ENCODE measurements at places on chromosomes 7 and 10.

GRCh38 chr7:74138334-74138867, 35.8 kb upstream of the EIF4H start:
- no peak for DNase-seq

DNA sequence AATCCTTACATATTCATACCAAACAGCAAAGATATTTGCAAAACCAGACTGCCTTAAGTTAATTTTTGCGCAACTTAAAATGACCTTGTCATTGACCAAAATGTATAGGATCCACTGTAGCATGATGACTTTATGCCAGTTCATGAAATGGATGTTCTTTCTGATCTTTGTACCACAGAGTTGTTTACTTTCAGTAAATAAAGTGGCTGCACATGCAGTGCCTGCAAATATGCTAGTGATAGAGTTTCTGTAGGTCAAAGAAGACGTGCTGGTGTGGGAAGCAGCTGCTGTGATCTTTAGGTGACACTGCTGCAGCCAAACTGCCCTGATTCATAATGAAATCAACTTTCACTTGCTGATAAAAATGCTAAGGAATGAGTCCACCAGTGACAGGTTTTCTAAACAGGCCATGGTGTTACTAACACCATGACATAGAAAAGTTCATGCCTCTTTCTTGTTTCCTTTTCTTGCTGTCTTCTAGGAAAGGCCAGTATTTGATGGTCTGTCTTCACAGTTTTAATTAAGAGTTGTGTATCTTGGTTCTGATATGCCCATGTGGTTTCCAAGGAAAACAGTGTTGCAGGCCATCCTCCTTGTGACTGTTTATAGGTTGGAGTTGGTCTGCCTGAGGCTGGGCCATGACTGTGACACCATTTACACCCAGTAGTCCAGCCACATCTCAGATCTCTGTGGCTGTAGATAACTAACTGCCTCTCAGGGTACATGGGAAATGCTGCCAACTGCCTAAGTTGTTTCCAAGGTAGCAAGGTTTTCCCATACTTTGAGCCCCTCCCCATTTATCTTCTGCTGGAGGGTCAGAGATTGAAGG, 62.5 kb downstream of the INSYN2A start:
- peak; percentile 15 for DNase-seq

- no peak for DNase-seq
These were observed 554 bp downstream of the CSGALNACT2 start for GRCh38 chr10:43138757-43139241.

DNA sequence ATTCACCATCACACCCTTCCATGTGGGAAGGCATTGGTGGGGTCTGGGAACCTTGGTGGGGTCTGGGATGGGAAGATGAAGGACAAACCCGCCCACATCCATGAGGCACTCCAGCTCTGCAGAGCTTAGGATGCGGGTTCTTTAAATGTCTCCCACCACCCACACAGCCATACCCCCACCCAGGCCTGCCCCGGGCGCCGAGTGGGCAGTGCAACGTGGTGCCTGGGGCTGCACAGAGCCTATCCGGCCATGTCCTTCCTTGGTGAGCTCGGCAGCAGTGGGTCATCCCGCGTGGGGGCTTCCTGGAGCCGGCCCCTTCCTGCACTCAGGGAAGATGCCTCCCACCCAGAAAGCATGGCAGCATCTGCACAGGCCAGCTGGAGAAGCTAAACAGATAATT, 163.5 kb upstream of the TCERG1L start:
- DNase-seq: no peak

- DNase-seq: no peak
These were observed 16.3 kb downstream of the RBM33 start for GRCh38 chr7:155660758-155661093.

- no peak for DNase-seq
These were observed 11.9 kb downstream of the ZNF862 start for GRCh38 chr7:149850007-149850594.

GRCh38 chr7:151066273-151066974, 7.0 kb downstream of the SLC4A2 start:
- DNase-seq: no peak

Measured in HuH-7.5 (cell line).